ENCODE measurements at places on chromosomes 1 and 21.

DNA sequence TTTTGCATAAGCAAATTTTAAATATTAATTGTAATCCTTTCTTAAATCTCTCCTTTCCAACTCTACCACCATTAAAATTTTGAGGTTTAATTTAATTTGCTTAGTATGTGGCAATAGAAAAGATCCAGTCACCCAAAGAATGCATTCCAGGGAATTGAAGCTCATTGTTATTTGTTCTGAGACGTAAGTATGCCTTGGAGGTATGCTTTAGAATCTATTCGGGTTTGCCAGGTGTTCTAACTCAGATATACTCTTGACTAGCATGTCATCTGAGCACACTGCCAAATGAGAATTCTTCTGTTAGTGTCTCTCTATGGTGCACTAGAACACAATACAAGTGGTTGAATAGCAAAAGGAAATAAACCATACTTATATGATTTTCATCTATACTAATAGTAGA lies 813.6 kb upstream of the ADGRL2 start:
- DNase-seq = no peak

DNA sequence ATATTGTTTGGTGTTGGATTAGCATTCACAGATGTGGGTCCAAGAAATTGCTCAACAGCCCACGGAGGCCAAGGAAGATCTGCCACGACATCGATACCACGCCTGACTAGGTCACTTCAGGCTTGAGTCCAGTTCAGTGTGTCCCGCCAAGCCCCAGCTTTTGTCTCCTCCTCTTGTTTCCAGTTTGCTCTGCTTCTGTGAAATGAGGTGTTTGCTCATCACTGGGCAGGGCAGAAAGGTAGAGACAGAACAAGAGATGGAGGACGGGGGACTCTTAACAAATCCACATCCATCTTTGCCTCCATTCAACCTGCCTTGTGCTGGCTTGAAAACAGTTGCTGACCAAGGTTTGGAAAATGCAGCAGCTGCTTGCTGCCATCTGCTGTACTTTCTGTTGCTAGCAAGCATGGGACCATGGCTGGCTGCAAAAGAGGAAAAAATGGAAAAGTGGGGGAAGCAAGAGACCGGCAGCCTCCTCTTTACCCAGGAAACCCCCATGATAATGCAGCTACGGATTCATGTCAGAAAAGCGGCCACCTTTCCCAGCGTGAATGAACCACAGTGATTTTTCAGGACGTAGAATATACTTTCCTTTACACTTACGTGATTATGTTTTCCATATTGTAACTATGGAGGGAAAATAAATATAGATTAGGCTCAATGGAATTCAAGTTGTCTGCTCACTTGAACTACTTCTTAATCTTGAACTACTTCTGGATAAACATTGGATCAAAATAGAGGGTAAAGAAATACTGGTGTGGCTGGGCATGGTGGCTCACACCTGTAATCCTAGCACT lies 80.2 kb upstream of the GREM2 start:
- DNase-seq = no peak

DNA sequence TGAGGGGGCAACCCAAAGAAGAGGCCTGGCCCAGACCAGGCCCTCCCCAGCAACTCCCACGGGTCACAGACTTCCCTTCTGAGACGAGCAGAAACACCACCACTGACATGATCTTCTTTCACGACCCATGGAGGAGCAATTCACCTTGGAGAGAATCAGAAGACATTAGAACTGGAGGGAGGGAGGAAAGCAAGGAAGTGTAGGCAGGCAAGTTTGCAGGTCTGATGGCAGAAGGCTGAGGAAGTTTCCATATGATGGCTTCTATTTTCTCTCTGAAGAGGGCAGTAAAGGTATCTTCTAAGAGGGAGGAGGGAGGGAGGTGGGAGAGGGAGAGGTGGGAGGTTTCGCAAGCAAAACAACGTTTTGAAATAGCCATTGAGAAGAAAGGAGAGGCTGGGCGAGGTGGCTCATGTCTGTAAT lies 1.4 kb upstream of the UBXN10 start:
- no peak for DNase-seq

- no peak for DNase-seq
These were observed 11.0 kb downstream of the KIF17 start for GRCh38 chr1:20706841-20707240.

DNA sequence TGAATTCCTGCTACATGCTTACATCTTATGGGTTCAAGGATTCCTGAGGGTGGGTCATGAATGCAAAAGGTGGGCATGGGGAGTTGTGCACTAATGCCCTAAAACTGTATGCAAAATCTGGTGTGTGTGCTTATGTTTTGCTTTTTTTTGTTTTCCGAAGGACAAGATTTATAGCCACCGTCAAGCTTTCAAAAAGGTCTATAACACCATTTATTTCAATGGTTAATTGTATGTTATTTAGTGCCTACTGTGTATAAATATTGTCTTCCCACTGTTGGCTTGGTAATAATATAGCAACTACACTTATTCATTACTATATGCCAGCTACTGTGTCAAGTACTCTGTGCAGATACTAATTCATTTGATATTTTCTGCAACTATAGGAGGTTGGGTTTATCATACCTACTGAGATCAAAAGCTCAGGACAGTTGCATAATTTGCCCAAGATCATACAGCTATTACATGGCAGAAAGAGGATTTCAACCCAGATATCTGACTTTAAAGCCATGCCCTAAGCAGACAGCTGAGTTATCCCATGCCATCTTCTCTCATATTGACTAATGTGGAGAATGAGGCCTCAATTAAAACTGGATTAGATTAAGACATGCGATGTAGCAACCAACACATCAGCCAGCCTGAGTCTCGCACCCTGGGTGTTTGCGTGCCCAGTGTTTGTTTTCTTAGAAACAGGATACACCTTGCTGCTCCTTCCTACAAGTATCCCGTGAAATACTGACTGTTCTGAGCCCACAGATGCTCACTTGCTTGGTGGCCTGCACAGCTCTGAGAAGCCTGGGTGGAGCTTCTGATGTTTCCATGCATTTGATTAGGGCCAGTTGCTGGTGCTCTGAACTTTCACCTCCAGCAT lies 34.6 kb downstream of the GADD45A start:
- DNase-seq = no peak

- no peak for DNase-seq
These were observed 2.7 kb upstream of the FMO1 start for GRCh38 chr1:171245458-171246064.

DNA sequence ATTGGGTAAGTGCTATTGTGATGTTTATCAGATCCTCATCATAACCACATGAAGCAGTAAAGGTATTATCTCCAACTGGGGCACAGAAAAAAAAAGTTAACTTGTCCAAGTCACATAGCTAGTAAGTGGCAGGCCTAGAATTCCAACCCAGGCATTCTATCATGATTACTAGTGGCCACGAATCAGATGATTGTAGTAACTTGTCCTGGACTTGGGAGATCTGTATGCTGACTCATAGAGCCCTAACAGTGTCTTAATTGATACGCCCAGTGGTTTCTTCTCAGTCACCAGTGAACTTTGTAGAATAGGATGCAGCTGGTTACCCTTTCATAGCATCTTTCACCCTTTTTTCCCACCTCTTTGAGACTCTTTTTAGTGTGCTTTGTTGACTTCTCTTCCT lies 91.1 kb upstream of the UBE2U start:
- DNase-seq = no peak
